ENCODE measurements at places on chromosomes 4 and X. TPM values are rescaled to one million over a fixed set of nuclear protein-coding genes. Genes with fewer than 3 reads are reported as not detected.

- peak; percentile 37 for DNase-seq
Observed at GRCh38 chr4:148834804-148835631, 392.8 kb upstream of the NR3C2 start.

- no peak for DNase-seq
Observed at GRCh38 chr4:152991398-152991797, 55.3 kb downstream of the FHDC1 start.

- DNase-seq = no peak
Observed at GRCh38 chr4:138964716-138965426, 50.7 kb upstream of the NOCT start.

GRCh38 chrX:17553469-17553868 is 178.5 kb downstream of the NHS start:
- no peak for DNase-seq

GRCh38 chrX:44913656-44914531 is 40.9 kb downstream of the KDM6A start:
- no peak for DNase-seq

DNA sequence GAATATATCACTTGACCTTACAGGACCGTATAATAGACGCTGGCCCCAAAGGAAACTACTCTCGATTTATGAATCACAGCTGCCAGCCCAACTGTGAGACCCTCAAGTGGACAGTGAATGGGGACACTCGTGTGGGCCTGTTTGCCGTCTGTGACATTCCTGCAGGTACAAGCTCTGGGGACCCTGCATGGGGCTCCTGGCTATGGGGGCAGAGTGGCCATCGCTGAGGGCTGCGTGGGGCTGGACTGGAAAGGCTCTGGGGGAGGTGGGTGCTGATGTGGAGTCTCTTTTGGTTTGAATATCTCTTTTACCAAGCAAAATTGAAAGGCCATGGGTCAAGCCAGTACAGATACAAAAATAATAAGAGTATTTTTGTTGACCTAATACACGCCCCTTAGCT is 33.9 kb downstream of the NELFA start:
- DNase-seq = no peak

DNA sequence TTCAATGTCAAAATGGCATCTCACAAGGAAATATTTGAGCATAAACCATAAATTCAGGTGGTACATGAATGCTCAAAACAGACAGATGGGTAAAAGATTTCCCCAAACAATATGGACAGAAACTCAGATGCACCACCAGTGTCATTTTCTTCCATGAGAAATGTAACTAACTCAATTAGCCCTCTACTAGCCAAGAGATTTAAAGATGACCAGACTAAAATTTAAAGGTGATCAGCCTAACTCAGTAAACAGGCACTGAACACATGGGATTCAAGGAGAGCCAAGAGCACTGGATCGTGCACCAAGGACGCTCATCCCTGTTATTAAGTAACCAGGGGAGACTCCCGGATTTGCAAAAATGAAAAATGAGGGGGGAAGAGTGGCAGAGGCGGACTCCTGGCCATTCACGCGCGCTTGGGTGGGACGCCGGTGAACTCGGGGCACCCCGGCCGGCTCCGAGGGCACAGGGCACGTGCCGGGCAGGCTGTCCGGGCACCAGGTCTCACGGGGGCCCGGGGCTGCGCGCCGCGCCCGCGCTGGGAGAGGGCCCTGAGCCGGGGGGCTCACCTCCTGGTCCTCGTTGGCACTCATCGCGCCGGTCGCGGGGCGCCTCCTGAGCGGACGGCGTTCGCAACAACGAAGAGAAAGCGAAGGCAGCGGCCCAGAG is 490 bp downstream of the RWDD4 start:
- no peak for DNase-seq

DNA sequence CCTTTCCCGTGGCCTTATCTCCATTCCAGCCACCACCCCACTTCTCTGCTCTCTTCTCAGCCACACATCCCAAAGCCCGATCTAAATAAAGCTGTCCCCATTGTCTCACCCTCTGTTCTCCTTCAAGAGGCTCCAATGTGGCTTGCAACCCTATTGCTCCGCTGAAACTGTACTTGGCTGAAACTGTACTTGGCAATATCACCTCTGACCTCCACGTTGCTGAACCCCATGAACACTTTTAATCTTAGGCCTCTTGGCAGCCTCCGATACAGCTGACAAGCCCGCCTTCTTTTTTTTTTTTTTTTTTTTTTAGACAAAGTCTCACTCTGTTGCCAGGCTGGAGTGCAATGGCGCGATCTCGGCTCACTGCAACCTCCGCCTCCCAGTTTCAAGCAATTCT is 12.1 kb downstream of the DCTD start:
- DNase-seq = no peak

The FUNDC1 gene
- total RNA-seq = 13.3 TPM

The CTAG2 gene
- total RNA-seq = not detected

The ARSJ gene
- 13.8 TPM for total RNA-seq

The FAM149A gene
- total RNA-seq = 22.9 TPM

The IL1RAPL2 gene
- total RNA-seq = not detected

The TBX22 gene
- total RNA-seq = not detected

Data from kidney epithelial cell (primary cell).